Endothelial cell of umbilical vein (primary cell): ENCODE measurements at places on chromosomes 7 and 10. TPM values are rescaled to one million over a fixed set of nuclear protein-coding genes. Genes with fewer than 3 reads are reported as not detected.

Gene DLX6
- not detected in 2 replicates for total RNA-seq

GRCh38 chr10:13732465-13732881 is 145.7 kb downstream of the PRPF18 start:
- no peak for DNase-seq

Gene DDX56
- 93.4 and 96.6 TPM in 2 replicates for total RNA-seq

DNA sequence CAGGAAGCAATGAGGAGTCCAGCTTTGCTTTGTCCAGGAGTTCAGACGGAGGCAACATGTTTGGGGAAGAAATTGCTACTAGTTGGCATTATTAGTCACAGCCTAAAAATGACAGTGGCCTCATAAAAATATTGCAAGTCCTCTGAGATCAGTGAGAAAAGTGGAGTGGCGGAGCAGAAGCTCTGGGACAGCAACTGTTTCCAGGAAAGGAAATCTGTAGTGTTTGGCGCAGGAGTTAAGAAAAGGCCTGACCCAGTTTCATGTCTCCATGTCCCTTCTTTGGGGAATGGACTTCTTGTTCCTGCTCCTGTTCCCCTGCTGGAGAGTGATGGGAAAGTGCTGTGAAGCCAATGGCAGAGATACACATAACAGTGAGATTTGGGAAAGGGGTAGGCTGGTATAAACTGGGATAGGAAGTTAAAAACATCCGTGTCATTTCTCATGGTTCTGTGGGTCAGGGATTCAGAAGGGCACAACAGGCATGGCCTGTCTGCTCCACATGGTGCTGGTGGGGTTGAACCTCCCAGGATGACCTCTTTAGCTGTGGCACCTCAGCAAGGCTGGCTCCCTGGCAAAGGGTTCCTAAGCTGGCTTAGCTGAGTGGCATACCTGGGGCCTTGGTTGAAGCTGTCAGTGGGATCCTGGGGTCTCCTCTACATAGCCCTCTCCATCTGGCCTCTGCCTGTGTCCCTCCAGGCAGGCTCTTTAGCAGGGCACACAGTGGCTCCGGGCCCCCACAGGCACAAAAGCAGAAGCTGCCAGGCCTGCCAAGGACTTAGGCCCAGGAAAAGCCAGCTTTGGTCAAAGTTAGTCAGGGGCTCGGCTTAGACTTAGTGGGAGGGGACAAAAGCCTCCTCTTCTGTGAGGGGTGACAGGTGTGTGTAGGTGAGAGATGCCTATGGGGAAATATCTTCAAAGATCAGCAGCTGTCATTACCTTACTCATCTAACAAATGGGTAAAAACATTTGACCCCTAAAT is 77.7 kb downstream of the WDFY4 start:
- no peak for DNase-seq

DNA sequence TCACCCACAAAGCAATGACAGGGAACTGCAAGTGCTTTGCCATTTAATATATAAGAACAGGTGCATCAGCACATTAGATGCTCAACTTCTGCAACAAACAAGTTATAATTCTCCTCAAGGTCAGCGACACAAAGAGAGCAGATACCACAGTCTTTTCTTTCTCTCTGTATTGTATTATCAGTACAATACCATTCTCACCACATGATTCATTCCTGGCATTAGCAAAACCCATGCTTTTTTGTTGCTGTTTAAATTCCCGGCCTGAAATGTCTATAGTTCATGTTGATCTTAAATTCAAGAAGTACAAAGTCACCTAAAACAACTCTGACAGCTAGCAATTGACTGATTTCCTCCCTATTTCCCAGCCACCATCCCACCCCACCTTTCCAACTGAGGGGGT is 111.8 kb upstream of the FEZF1 start:
- DNase-seq: no peak

DNA sequence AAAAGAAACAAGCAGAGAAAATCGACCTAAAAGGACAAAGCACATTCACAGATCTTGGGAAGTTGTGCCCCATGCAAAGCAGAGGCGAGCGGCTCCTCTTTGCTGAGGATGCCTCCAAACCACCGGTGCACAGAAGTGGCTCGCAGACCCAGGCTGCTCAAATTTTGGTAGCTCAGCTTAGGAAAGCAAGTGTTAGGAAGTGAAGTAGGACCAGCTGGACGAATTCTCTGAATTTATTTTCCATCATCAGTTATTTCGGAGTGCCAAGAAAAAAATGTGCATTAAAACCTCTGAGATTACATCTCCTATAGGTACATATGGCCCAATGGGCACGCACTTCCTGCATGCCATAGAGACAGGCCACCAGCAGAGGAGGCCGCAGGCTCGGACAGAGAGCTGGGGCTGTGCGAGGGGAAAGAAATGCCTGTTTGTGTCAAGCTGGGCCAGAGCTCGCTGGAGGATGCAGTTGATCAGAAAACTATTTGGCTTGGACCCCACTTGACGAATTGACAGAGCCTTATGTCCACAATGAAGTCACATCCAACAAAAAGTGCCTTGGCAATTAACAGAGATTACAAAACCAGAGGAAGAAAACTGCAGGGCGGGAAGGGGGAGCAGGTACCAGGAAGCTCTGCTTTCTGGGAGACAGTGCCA is 122.3 kb upstream of the LYZL2 start:
- DNase-seq: peak; percentile 76

Gene GFRA1
- 0.88 and 0.95 TPM in 2 replicates for total RNA-seq

Gene MYPN
- total RNA-seq: not detected in 2 replicates

- DNase-seq: peak; percentile 71
These were observed at the start of gene CPED1 for GRCh38 chr7:120988591-120989256. Gene CPED1 (plus strand): TSS chr7:120988711. CDS start chr7:120989622, 911 bp downstream.

- no peak for DNase-seq
These were observed 207.4 kb downstream of the ADARB2 start for GRCh38 chr10:1529806-1530413.

- DNase-seq: peak; percentile 37
These were observed 260.7 kb downstream of the BMPER start for GRCh38 chr7:34165927-34166550.

Gene WIPF3
- total RNA-seq: 0.35 TPM in 1 of 2 replicates, not detected in the other

Gene DPP6
- total RNA-seq: not detected in 2 replicates

DNA sequence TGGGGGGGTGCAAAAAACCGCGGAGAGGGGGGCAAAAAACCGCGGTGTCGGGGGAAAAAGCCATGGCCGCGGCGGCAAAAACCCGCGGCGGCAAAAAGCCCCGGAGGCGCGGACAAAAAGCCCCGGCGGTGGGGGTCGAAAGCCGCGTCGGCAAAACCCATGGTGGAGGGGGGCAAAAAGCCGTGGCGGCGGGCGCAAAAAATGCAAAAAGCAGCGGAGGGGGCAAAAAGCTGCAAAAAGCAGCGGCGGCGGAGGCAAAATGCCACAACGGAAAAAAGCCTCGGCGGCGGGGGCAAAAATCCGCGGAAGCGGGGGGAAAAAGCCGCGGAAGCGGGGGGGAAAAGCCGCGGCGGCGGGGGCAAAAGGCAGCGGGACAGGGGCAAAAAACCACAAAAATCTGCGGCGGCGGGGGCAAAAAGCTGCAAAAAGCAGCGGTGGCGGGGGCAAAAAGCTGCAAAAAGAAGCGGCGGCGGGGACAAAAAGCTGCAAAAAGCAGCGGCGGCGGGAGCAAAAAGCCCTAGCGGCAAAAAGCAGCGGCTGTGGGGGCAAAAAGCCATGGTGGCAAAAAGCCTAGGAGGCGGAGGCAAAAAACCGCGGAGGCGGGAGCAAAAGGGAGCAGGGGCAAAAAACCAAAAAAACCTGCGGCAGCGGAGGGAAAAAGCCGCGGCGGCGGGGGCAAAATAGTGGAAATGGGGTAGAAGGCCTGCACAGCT is 418.9 kb downstream of the ZNF716 start:
- DNase-seq: no peak

DNA sequence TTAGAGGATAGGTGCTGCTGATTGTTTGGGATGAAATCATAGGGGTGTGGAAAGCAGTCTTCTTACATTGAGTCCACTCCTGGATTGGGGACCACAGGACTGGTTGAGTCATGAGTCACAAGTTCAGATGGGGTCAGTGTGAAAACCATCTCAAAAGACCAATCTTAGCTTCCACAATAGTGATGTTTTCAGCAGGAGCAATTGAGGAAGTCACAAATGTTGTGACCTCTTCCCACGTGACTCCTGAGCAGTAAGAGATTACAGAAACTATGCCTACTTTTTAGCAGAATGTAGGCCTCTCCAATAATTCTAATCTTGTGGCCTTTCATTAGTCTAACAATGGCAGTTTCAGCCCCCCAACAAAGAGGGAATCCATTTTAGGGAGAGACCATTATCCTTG is 256.9 kb upstream of the CDC14C start:
- no peak for DNase-seq

Gene PPP1R3C
- total RNA-seq: 0.74 and 1.6 TPM in 2 replicates

GRCh38 chr10:112580267-112580666 is 133.3 kb downstream of the VTI1A start:
- DNase-seq: no peak

Gene PFKFB3
- total RNA-seq: 33.7 and 35.6 TPM in 2 replicates

Gene SNX10
- total RNA-seq: 0.80 and 1.2 TPM in 2 replicates

DNA sequence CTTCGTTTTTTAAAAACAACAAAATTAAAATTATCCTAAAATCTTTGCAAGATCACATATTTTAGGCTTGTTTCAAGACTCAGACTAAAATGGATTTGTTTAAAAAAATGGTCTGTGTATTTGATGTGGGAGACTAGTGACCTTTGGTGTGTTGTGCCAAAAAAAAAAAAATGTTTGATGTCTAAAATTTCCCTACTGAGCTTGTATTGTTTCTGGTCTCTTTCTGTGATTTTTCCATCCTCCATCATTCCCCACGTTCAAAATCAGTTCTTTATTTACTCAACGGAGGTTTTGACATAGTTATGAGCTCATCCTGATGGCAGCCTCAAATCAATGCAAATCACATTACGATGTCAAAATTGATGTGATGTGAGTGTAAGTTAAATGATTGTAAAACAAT is 326.2 kb downstream of the RNLS start:
- DNase-seq: no peak

Gene ERVW-1
- total RNA-seq: not detected in 2 replicates

GRCh38 chr7:13153742-13154141 is 466.3 kb downstream of the ARL4A start:
- DNase-seq: no peak

GRCh38 chr7:155722118-155722517 is 77.7 kb downstream of the RBM33 start:
- no peak for DNase-seq

DNA sequence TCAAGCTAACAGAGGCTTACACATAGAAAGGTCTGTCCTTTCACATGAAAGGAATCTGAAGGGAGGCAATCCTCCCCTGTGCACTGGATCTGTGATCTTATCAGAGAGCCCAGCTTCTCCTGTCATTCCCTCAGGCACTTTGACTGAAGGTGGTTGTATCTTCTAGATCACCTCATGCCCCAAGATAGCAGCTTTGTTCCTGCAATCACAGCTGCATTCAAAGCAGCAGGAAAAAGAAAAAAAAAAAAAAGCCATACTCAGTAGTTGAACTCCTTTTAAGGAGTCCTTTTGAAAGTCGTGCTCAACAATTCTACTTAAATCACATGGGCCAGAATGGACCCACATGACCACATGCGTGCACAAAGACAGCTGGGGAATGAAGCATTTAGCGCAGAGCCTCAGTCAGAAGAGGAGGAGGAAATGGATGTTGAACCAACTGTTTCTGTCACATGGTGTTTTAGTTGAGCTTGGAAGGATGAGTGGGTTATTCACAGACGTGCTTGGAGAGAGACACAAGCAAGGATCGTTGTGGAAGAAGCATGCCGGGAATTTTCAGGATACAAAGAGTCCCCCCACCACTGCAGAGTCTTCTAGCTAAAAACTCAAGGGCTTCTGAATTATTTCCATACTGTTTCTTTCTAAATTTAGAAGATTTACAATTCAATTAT is 13.0 kb upstream of the PFKP start:
- no peak for DNase-seq

GRCh38 chr7:69465262-69465661 is 133.0 kb upstream of the AUTS2 start:
- no peak for DNase-seq

DNA sequence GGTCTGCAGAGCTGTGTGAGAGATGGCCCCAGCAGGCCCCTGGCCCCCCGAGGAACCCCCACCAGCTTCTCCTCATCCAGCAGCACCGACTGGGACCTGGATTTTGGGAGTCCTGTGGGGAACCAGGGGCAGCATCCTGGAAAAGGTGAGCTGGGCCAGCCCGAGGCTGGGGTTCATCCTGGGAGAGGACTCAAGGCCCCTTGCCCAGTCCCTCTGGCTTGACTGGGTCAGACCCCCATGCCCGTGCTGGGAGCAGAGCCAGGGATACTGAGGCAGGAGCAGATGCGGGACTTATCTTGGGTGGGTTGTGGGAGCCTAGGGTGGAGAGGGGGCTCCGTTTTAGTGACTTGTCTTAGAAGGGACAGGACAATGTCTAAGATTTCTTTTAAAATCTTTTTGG is 47.5 kb downstream of the ZNF467 start:
- DNase-seq: no peak

GRCh38 chr10:11110539-11110938 is 92.9 kb downstream of the CELF2 start:
- no peak for DNase-seq

DNA sequence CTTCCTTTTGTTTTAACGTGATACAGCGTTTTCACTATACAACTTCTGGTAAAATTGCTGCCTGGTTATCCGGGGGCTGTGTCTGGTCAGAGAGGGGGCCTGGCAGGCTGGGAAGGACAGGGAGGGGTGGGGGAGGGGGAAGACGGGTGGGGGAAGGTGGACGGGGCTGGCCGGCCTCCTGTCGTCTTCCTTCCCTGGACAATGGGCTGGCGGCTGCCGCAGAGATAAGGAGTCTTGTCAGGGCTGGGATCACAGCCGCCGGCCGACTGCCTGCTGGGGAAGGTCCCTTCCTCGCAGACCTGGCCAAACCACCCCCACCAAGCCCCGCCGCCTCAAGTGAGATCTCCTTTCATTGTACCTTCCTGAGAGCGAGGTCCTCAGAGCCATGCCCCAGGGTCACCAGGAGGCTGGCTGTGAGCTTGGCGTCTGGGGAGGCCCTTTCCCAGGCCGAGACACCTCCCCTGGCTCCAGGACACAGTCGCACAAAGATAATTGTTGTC is 151.2 kb upstream of the TNRC18 start:
- DNase-seq: peak; percentile 78

DNA sequence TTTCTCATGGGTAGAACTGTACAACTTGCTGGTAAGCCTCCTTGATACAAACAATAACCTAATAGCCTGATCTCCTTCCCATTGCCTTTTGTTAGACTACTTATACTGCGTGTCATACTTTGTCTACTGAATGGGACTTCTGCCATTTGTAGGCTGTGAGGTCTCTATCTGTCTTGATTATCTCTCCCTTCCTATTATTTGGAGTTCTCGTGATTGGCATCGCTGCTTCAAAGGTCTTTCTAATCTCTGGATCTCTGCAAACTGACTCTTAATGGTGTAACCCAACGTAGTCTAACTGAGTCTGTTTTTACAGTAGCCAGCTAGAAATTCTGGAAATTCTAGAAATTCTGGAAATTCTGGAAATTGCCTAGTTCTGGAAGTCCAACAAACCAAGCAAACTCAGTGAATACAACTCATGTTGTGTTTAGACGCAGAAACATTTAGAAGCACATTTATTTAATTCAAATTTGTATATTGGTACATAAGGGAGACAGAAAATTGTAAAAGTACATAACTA is 29.8 kb downstream of the PHYHIPL start:
- no peak for DNase-seq

GRCh38 chr10:127013211-127013656 is 108.0 kb downstream of the DOCK1 start:
- peak; percentile 7 for DNase-seq

Gene GPR15LG
- not detected in 2 replicates for total RNA-seq

Gene HOGA1
- total RNA-seq: 0.46 and 0.91 TPM in 2 replicates
